CD4-positive, alpha-beta memory T cell (primary cell): ENCODE measurements at places on chromosomes 4 and X. TPM values are rescaled to one million over a fixed set of nuclear protein-coding genes. Genes with fewer than 3 reads are reported as not detected.

The SPIN4 gene
- 0.78 TPM for polyA plus RNA-seq

The PGK1 gene
- polyA plus RNA-seq: 867 TPM

The GSPT2 gene
- 7.3 TPM for polyA plus RNA-seq

The MAOA gene
- polyA plus RNA-seq: 6.2 TPM

The XPNPEP2 gene
- polyA plus RNA-seq: 0.90 TPM

The PDE6B gene
- 15.3 TPM for polyA plus RNA-seq

The CT45A5 gene
- polyA plus RNA-seq: not detected

The FRMPD3 gene
- not detected for polyA plus RNA-seq

The ARX gene
- polyA plus RNA-seq: not detected

The POLN gene
- 1.8 TPM for polyA plus RNA-seq

The KCND1 gene
- polyA plus RNA-seq: not detected

The ANKRD50 gene
- polyA plus RNA-seq: 0.11 TPM

The TKTL2 gene
- polyA plus RNA-seq: not detected

The SLITRK4 gene
- not detected for polyA plus RNA-seq

The THAP6 gene
- 13.6 TPM for polyA plus RNA-seq

The CT45A7 gene
- polyA plus RNA-seq: not detected

The RRH gene
- polyA plus RNA-seq: not detected

The ZAR1 gene
- polyA plus RNA-seq: not detected

The DGAT2L6 gene
- not detected for polyA plus RNA-seq

The SERPINA7 gene
- polyA plus RNA-seq: not detected

The PAGE1 gene
- not detected for polyA plus RNA-seq

The HMX1 gene
- not detected for polyA plus RNA-seq

The UGT8 gene
- polyA plus RNA-seq: not detected

The PRRG3 gene
- polyA plus RNA-seq: not detected

The XAGE2 gene
- polyA plus RNA-seq: not detected

The SHOX gene
- polyA plus RNA-seq: not detected

The ITM2A gene
- polyA plus RNA-seq: 1,016 TPM

The EVC2 gene
- polyA plus RNA-seq: 0.86 TPM

The NOX1 gene
- polyA plus RNA-seq: not detected

The TRMT44 gene
- 4.3 TPM for polyA plus RNA-seq

The BGN gene
- polyA plus RNA-seq: not detected
